ENCODE measurements at places on chromosomes 11 and 22.

DNA sequence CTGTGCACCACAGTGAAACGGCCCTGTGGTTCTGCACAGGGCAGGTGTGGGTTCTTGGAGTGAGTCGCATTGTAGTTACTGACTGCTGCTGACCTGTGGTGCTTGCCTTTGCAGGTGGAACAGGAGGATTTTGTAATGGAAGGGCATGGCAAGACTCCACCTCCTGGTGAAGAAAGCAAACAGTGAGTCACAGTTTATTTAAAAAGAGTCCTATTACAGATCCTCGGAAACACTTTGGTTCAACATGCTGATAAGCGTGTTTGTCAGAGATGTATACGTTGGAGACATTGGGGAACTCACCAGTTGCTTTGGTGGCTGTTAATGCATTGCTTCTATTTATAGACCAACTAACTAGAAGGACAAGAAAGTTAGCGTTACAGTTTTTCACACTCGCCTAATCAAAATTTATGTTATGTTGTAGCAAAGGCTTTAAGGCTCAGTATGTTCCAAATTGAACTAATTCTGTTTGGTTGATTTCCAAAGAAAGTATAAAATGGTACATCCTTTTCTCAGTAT is 21.7 kb upstream of the TNRC6B start:
- DNase-seq = peak; percentile 87

GRCh38 chr22:44293876-44294275 is 18.9 kb downstream of the SHISAL1 start:
- no peak for DNase-seq

GRCh38 chr11:66881451-66881835 is 24.6 kb downstream of the LRFN4 start:
- no peak for DNase-seq

DNA sequence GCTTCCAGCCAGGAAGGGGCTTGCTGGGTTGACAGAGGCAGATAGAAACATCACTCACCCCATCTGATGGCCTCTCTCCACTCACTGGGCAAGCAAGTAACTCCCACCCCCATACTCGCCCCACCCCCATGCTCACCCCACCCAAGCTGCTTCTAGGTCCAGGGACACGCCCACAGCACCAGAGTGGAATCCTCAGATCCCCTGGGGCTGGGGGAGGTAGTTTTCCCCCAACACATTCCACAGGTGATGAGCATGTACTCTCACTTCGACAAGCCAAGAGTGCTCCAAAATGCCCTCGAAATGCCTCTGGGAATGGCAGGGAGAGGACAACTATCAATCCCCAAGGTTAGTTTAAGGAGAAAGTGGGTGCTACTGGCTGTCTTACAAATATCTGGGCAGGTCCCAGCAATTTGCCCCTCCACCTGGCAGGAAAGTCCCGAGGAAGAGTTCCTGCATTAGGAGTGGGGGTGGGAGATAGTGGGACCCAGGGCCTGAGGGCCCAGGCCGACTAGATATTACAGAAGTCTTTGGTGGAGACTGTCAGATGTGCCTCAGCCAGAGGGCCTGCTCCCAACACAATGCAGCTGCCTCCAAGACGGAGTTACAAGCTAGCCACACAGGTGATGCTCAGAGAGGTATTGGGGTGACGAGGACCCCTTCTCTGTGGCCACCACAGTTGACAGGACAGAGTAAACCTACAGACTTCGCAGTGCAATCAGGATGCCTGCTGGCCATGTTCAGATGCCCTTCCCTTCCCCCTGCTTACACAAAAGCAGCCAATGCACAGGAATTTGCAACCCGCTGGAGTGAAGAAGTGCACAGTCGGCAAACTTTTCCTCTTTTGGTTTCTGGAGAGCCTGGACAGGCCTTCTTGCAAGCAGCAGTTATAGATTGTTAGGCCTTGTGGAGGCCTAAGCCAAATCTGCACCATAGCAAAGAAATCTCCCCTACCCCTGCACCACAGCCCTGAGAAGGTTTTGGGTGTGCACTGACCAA is 2.9 kb upstream of the LMO1 start:
- no peak for DNase-seq

GRCh38 chr11:121864660-121865059 is 251.4 kb downstream of the BLID start:
- no peak for DNase-seq

GRCh38 chr11:81432333-81432732 is 1301.3 kb downstream of the FAM181B start:
- no peak for DNase-seq

DNA sequence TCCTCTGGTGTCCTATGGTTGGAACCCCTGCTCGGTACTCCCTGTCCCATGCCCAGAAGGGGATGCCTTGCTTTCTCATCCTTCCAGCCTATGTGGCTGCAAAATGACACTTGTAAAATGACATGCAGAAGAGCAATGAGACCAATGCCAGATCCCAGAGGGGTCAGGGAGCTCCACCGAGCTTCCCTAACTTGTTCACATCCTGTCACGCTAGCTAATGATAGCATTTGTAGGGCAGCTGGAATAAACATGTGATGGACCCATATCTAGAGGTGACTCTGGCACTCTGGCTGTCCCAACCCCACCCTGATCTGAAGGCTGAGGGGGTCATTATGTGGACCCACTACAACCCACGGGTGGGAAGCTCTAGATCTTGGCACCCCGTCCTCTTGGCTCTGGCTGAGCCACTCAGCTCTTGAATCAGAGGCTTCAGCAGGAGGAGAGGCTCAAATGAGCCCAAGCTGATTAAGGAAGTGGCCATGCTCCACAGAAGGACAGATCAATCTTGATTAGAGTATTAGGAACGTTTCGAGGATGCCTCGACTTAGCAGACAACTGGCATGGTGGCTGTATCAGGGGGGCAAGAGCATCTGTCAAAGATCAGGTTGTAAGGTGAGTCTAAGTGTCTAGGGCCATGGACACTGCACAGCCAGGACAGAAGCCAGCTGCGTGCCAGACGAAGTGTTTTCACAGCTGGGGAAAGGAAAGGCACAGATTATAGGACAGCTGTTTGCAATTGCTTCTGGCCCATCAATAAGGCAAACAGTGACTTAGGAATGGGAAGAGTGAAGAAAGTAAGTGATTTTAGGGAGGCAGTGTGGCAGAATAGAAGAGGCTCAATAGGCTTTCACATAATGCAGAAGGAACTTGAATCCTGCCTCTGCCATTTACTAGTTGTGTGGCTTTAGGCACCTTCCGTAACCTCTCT is 182.8 kb downstream of the KIRREL3 start:
- DNase-seq = no peak

GRCh38 chr11:134577751-134578395 is 165.8 kb upstream of the B3GAT1 start:
- no peak for DNase-seq

DNA sequence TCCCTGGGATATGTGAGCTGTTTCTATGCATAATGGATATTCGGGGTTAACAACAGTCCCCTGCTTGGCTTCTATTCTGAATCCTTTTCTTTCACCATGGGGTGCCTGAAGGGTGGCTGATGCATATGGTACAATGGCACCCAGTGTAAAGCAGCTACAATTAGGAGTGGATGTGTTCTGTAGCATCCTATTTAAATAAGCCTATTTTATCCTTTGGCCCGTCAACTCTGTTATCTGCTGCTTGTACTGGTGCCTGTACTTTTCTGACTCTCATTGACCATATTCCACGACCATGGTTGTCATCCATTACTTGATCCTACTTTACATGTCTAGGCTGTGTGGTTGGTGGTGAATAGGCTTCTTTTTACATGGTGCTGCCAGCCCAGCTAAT is 1.3 kb downstream of the TUG1 start:
- DNase-seq = no peak

- peak; percentile 30 for DNase-seq
These were observed 661.9 kb downstream of the ETS1 start for GRCh38 chr11:127925475-127925874.

GRCh38 chr11:13826505-13827278 is 135.8 kb upstream of the SPON1 start:
- DNase-seq = no peak

GRCh38 chr11:67178421-67178820 is 59.4 kb downstream of the KDM2A start:
- DNase-seq = no peak

- DNase-seq = peak; percentile 79
These were observed 12.7 kb downstream of the MED15 start for GRCh38 chr22:20520093-20520511.

DNA sequence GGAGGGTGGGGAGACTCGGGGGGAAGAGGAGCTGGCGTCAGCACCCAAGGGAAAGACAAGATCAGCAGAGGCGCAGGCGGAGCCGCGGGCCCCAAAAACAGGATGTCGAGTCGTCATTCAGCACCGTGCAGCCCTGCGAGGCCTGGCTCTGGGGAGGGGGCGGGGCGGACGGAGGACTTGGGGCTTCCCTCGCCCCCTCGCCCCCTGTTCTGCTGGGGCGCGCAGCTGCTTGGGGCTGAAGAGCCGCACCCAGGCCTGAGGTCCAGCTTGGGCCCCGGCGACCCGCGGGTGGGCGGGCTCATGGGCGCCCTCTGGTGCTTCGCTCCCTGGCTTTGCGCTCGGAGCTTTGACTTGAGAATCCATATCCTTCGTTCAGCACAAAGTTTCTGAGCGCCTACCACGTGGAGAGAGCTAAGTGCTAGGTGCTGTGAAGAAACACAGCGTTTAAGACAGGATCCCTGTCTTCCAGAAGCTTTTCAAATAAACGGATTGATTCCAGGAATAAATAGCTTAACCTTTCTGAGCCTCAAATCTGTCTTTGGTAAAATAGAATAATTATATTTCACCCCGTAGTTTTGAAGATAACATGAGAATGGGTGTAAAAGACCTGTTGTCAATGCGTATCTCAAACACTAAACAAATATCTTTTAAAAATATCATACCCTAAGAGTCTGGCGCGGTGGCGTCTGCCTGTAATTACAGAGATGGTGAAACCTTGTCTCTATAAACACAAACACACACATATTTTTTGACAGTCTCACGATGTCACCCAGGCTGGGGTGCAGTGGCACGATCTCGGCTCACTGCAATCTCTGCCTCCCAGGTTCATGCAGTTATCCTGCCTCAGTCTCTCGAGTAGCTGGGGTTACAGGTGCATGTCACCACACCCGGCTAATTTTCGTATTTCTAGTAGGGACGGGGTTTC is 929 bp upstream of the RHOG start:
- peak; percentile 88 for DNase-seq

DNA sequence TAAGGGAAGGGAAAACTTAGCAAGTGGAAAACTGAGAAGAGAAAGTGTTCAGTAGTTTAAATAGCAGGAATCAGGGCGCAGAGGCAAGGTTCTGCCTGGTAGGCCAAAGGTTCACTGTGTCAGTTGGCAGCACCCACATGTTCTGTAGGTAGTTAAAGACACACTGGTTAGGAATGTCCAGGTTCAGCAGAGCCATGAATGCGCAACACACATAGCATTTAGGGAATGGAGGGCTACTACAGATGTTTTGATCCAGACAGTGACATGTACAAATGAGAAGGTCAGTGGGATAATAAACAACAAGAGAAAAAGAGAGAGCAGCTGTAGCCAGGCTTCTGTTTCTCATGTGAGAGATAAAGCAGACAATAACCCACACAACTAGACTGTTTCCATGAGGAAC is 56.2 kb upstream of the ARHGAP42 start:
- DNase-seq = peak; percentile 30

DNA sequence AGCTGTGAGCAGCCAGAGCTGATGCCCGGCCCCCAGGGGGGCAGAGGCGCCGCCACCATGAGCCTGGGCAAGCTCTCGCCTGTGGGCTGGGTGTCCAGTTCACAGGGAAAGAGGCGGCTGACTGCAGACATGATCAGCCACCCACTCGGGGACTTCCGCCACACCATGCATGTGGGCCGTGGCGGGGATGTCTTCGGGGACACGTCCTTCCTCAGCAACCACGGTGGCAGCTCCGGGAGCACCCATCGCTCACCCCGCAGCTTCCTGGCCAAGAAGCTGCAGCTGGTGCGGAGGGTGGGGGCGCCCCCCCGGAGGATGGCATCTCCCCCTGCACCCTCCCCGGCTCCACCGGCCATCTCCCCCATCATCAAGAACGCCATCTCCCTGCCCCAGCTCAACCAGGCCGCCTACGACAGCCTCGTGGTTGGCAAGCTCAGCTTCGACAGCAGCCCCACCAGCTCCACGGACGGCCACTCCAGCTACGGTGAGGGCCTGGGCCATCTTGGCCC is 6.1 kb downstream of the CDC42EP1 start:
- no peak for DNase-seq

- DNase-seq = no peak
These were observed 11.3 kb downstream of the ENDOD1 start for GRCh38 chr11:95100856-95101507.

DNA sequence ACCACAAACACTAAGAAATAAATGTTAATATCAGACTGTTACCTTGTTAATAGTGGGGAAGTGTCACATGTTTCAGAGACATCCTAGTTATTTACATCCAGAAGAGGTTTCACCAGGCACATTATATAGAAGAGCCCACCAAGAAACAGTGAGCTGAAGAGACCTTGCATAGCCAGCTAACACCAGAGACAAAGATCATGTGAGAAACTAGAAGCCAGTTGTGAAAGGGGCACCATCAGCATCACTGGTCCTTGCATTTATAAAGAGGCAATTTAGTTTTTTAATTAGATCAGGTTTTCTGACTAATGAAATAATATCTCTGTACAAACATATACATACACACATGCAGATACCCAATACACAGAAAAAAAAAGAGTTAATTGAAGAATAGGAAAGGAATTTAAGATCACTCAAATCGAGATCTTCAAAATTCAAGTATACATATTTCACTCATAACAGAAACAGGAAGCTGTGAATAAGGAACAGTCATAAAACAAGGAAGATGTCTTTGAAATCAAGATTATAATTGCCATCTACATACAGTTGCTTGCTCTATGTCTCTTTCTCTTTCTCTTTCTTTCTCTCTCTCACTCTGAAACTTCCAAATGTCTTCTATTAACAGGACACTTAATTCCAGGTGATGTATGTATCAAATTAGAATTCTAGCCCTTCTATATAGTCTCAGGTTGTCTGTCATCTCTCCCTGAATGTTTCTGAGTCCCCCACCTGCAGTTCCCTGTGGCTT is 348.7 kb downstream of the ETS1 start:
- DNase-seq = no peak

GRCh38 chr11:8239040-8239439 is 24.6 kb downstream of the LMO1 start:
- no peak for DNase-seq

DNA sequence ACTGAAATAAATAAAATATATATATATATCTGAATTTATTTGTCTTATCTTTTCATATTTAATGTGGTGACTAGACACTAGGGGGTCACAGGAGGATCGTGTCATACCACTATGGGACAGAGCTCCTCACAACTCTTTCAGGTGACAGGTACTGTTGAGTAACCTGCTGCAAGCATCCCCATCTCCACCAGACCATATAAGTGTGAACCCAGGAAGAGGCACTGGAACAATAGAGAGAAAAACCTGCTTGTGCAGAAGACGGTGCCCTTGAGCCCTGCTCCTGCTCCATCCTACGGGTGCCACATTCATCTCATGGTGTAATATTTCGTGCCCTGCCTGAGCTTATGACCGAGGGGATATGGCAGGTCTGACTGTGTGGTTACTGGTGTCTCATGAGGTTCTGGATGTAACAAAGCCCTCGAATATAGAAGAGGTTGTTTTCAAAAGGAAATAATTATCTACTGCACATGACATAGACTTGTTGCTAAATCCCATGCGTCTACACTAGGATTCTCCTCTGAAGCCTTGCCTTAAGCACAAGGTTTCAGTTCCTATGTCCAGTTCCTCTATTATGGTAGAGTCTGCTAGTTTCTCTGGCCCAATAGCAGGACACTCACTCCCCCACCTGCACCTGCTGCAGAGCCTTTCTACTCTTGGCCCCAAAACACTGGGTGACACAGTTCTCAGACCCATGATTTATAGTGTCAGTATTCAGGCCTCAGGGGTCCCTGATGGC is 70.4 kb downstream of the GGTLC2 start:
- no peak for DNase-seq
